ENCODE measurements at places on chromosomes 3 and 15. TPM values are rescaled to one million over a fixed set of nuclear protein-coding genes. Genes with fewer than 3 reads are reported as not detected.

The CSPG5 gene
- total RNA-seq: 0.46 TPM

The CYP8B1 gene
- total RNA-seq: not detected

The NAALADL2 gene
- 15.3 TPM for total RNA-seq

The TMEM207 gene
- not detected for total RNA-seq

The SCAMP5 gene
- total RNA-seq: 10.0 TPM

The MYLK gene
- 7.3 TPM for total RNA-seq

The ZIC1 gene
- not detected for total RNA-seq

The ITIH1 gene
- total RNA-seq: not detected

The SST gene
- not detected for total RNA-seq

The RPL39L gene
- total RNA-seq: 54.3 TPM

The KCNAB1 gene
- total RNA-seq: 1.0 TPM

The SLC27A2 gene
- total RNA-seq: not detected
